ENCODE measurements at places on chromosomes 4 and X. TPM values are rescaled to one million over a fixed set of nuclear protein-coding genes. Genes with fewer than 3 reads are reported as not detected.

Gene RASSF6
- 0.75 TPM for total RNA-seq

GRCh38 chr4:168907119-168907698, 102.8 kb downstream of the CBR4 start:
- DNase-seq = no peak
- H3K4me3 ChIP-seq = no peak overlapping the region
- H3K4me1 ChIP-seq = peaks cover 73% of the 10 kb centered on the region
- peak overlapping the region; percentile 77 for H3K27ac ChIP-seq
- no peaks in the 10 kb centered on the region for H3K27me3 ChIP-seq

Gene SERPINA7
- total RNA-seq = not detected

DNA sequence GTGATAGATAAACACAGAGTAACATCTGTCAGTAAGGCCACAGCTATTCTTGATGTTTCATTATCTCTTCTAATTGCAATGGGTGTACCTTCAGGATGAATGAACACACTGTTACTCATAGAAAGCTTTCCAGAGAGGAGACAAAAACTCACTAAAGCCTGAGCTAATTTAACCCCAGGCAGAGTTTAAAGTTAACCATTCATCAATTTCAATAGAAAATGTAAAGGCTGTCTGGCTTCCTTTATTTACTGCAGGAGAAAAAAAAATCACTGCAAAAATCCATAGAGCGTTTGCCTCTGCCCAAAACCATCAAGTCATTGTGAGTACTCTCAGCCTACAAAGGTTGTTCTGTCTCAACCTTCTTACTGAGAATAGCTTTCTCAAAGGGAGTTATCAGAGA, 376.9 kb downstream of the PPP4R3C start:
- no peaks in the 10 kb centered on the region for H3K36me3 ChIP-seq
- H3K27me3 ChIP-seq = no peaks in the 10 kb centered on the region
- no peak for DNase-seq

Gene PWWP3B
- total RNA-seq = 0.13 TPM

Gene CACNA1F
- under 0.01 TPM for total RNA-seq

DNA sequence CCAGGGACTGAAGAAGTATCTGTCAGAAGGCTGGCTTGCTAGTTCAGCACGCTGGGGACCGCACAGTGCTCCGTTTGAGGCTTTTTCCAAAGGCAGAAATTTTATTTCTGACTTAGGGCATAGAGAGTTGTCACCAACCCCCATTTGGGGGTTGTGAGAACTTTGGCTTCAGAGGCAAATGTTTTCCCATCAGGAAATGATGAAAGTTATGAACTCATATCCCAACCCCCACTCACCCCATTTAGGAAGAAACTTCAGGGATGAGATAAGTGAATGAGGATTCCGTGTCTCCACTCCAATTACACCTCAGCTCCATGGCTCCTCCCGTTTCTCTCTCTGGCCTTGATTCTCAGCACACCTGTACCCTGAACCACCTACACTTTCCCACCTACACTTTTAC, 4.3 kb upstream of the WDR13 start:
- DNase-seq = no peak
- no peaks in the 10 kb centered on the region for H3K27me3 ChIP-seq
- no peaks in the 10 kb centered on the region for H3K36me3 ChIP-seq
- H3K4me3 ChIP-seq = no peak overlapping the region
- no peak overlapping the region for H3K27ac ChIP-seq

DNA sequence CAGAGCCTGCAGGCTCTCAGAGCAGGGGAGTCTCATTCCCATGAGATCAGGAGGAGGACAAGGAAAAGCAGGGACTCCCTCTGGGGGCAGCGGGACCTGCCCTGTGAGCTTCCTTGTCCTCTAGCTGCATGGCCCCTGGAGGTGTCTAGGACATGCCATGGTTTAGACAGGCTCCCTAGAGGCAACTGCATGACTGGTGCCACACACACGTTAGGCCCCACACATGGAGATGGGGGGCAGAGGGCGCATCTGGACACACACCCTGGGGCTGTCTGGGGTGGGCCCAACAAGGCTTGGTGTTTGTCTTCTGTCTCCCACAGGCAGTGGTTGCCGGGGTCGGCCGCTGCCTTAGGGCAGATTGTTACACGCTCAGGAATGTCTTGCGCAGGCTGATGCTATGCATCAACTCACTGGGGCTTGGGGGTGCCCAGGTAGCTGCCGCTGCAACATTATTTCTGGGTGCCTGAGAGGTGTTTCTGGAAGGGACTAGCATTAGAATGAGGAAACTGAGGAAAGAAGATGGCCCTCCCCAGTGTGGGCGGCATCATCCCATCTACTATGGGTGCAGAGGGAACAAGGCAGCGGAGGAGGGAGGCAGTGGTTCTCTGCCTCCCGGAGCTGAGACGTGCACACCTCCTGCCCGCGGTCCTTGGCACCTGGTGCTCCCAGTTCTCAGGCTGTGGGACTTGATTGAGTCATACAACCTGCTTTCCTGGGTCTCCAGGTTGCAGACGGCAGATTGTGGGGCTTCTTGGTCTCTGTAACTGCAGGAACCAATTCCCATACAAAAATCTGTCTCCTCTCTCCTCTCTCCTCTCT, 32.1 kb upstream of the GPR78 start:
- no peaks in the 10 kb centered on the region for H3K4me1 ChIP-seq
- no peak for DNase-seq
- H3K36me3 ChIP-seq = no peaks in the 10 kb centered on the region
- no peak overlapping the region for H3K4me3 ChIP-seq
- no peak overlapping the region for H3K27ac ChIP-seq

GRCh38 chrX:138777230-138777629, 65.7 kb upstream of the FGF13 start:
- H3K4me1 ChIP-seq = no peaks in the 10 kb centered on the region
- H3K27me3 ChIP-seq = no peaks in the 10 kb centered on the region
- no peaks in the 10 kb centered on the region for H3K36me3 ChIP-seq
- no peak overlapping the region for H3K4me3 ChIP-seq
- DNase-seq = no peak
- H3K27ac ChIP-seq = no peak overlapping the region

GRCh38 chr4:42649870-42650269, 7.0 kb downstream of the ATP8A1 start:
- no peaks in the 10 kb centered on the region for H3K36me3 ChIP-seq
- no peaks in the 10 kb centered on the region for H3K27me3 ChIP-seq
- DNase-seq = no peak
- H3K27ac ChIP-seq = no peak overlapping the region
- H3K4me3 ChIP-seq = no peak overlapping the region

Gene BDH2
- 37.4 TPM for total RNA-seq

Gene CT55
- total RNA-seq = not detected

- H3K4me3 ChIP-seq = no peak overlapping the region
- no peak overlapping the region for H3K27ac ChIP-seq
- no peak for DNase-seq
- no peaks in the 10 kb centered on the region for H3K4me1 ChIP-seq
Observed at GRCh38 chr4:6546681-6547447, 28.1 kb upstream of the MAN2B2 start.

Gene GPAT3
- 3.9 TPM for total RNA-seq

Gene CFAP299
- total RNA-seq = 2.5 TPM

Gene PAGE2B
- total RNA-seq = not detected

Gene GC
- total RNA-seq = not detected

Gene TSPAN6
- 6.1 TPM for total RNA-seq

DNA sequence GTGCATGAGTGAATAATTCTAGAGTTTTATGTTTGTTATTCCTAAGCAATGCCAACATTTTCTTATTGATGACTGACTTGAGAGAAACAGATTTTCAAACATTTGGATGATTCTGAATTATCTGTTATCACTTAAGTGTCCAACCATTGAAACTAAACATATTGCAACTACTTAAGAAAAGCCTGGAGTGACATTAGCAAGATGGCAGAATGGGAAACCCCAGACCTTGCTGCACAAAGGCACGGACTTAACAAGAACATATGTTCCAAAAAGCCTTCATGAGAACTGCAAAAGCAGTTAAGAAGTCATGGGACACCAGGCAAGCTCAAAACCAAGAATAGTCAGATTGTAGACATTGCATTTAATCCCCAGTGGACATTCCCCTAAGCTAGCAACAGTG, 215.1 kb downstream of the DCHS2 start:
- no peaks in the 10 kb centered on the region for H3K36me3 ChIP-seq
- H3K4me1 ChIP-seq = no peaks in the 10 kb centered on the region
- no peak overlapping the region for H3K27ac ChIP-seq
- no peak for DNase-seq

DNA sequence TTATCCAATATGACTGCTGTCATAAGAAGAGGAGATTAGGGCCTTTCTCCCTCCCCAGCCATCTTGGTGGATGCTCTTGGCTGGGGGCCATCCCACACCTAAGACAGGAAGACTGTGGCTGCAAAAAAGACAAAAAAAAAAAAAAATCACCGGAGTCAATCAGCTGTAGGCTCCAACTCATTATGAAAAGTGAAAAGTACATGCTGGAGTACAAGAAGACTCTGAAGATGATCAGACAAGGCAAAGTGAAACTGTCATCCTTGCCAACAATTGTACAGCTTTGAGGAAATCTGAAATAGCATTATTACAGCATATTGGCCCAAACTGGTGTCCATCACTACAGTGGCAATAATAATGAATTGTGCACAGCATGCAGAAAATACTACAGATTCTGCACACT, 5.2 kb downstream of the EGFL6 start:
- no peak for DNase-seq
- no peaks in the 10 kb centered on the region for H3K36me3 ChIP-seq
- H3K27ac ChIP-seq = no peak overlapping the region
- H3K27me3 ChIP-seq = peaks cover 8% of the 10 kb centered on the region
- no peak overlapping the region for H3K4me3 ChIP-seq

- H3K27ac ChIP-seq = no peak overlapping the region
- H3K4me1 ChIP-seq = no peaks in the 10 kb centered on the region
- H3K4me3 ChIP-seq = no peak overlapping the region
- no peaks in the 10 kb centered on the region for H3K36me3 ChIP-seq
- no peaks in the 10 kb centered on the region for H3K27me3 ChIP-seq
- no peak for DNase-seq
Observed at GRCh38 chr4:87978681-87979080, 3.2 kb downstream of the SPP1 start.

DNA sequence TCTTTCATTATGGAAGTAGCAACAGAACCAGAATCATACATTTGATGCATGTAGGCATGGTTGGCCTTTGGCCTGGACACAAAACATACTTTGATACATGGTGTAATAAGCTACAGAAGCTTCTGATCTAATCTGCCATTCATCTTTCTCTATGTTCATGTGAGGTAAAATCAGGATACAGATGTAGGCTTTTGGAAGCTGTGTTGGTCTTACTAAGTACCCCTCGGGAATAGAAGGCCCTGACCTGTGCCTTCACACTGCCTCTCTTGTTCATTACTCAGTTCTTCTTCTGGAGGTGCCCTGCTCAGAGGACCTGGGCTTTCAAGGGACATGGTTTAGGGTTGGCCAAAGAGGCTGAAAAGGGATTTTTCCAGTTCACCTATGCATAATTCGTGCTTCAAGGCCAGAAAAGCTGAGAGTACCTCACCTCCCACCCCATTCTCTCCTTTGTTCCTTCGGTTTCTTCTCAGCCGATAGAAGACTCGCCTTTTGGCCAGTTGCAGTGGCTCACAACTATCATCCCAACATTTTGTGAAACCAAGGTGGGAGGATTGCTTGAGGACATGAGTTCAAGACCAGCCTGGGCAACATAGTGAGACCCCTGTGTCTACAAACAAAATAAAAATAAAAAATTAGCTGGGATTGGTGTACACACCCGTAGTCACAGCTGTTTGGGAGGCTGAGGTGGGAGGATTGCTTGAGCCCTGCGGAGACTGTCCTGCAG, 25.9 kb downstream of the SNX25 start:
- H3K4me3 ChIP-seq = no peak overlapping the region
- H3K36me3 ChIP-seq = no peaks in the 10 kb centered on the region
- no peak overlapping the region for H3K27ac ChIP-seq
- no peak for DNase-seq
- H3K4me1 ChIP-seq = peaks cover 20% of the 10 kb centered on the region

- no peak for DNase-seq
- no peaks in the 10 kb centered on the region for H3K36me3 ChIP-seq
- H3K4me3 ChIP-seq = no peak overlapping the region
- H3K27ac ChIP-seq = no peak overlapping the region
- no peaks in the 10 kb centered on the region for H3K27me3 ChIP-seq
- peaks cover 6% of the 10 kb centered on the region for H3K4me1 ChIP-seq
Observed at GRCh38 chr4:3409571-3410091, 32.1 kb upstream of the HGFAC start.

Gene TLR2
- 39.8 TPM for total RNA-seq

DNA sequence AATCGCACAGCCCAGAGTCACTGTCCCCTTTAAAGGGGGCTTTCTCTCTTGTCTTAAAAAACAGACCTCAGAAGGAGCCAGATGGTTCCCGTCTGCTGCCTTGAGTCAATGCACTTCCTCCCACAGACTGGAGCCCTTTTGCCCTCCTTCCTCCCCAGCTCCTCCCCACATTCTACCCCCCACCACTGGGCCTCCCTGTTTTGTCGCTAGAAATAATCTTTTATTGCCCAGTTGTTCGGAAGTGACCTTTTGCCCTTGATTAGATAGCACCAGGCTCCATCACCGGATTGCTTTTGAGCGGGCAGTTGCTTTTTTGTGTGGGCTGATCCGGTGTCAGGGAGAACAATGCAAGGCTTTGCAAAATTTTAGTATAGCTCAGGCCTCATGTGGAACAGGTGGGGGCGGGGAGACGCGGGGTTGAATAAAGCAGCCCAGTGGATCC, 47.7 kb downstream of the SPRY1 start:
- peak overlapping the region; percentile 31 for H3K27ac ChIP-seq
- no peaks in the 10 kb centered on the region for H3K27me3 ChIP-seq
- no peak overlapping the region for H3K4me3 ChIP-seq
- peaks cover 10% of the 10 kb centered on the region for H3K4me1 ChIP-seq
- no peaks in the 10 kb centered on the region for H3K36me3 ChIP-seq

- no peak for DNase-seq
- H3K27ac ChIP-seq = no peak overlapping the region
- H3K4me1 ChIP-seq = peaks cover 7% of the 10 kb centered on the region
- H3K4me3 ChIP-seq = no peak overlapping the region
- H3K27me3 ChIP-seq = no peaks in the 10 kb centered on the region
- no peaks in the 10 kb centered on the region for H3K36me3 ChIP-seq
Observed at GRCh38 chr4:17165286-17165685, 266.8 kb upstream of the LDB2 start.

DNA sequence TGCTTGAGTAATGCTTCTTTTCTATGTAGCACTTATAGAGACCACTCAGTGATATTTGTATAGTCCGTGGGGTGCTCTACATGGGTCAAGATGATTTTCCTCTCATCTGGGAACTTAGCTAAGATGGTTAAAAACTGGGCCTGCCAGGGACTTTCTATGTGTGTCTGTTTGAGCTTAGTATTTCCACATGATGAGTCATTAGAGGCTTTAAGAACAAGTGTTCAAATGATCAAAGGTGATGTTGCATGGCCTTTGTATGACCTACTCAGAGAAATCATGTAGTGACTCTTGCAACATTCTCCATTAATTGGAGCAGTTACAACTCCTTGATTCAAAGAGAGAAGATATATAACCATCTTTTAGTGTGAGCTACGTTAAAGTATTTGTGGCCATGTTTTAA, 1480.5 kb upstream of the IGFBP7 start:
- DNase-seq = no peak
- no peaks in the 10 kb centered on the region for H3K4me1 ChIP-seq
- H3K4me3 ChIP-seq = no peak overlapping the region
- H3K36me3 ChIP-seq = no peaks in the 10 kb centered on the region
- no peaks in the 10 kb centered on the region for H3K27me3 ChIP-seq
- no peak overlapping the region for H3K27ac ChIP-seq

Gene NLGN3
- total RNA-seq = 2.0 TPM
